ENCODE measurements at places on chromosomes 3 and 15. TPM values are rescaled to one million over a fixed set of nuclear protein-coding genes. Genes with fewer than 3 reads are reported as not detected.

DNA sequence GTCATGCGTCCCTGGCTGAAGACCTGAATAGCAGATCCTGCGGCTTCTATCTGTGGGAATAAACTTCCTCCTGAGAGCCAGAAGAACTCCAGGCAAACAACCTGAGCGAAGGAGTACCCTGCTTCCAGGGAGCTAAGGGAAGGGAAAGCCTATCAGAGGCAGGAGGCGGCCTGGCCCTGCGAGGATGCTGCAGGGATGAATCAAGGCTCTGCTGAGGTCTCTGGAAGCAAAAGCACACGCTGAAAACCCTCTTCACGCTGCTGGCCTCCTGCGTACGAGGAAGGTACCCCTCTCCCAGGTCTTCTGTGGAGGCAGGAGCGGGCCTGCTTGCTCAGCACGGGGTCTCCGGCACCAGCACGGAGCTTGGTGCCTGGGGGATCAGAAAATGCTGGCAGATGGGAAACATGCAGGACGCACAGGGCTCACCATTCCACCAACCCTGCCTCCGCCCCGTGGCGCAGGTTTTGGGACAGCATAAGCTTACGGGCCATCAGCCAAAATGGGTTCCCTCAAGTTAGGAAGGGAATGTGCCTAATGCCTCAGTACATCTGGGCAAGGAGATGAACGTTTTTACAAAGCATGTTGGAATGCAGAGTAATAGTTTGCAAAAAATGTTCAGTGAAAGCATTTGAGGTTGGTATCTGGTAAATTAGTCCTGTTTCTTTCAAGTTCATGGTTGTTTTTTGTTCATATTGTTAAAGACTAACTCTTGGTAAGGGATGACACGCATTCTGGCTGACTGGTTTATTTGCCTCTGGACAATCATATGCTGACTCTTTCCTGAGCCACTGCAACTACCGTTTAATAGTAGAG, 72.3 kb downstream of the CHSY1 start:
- DNase-seq: no peak

DNA sequence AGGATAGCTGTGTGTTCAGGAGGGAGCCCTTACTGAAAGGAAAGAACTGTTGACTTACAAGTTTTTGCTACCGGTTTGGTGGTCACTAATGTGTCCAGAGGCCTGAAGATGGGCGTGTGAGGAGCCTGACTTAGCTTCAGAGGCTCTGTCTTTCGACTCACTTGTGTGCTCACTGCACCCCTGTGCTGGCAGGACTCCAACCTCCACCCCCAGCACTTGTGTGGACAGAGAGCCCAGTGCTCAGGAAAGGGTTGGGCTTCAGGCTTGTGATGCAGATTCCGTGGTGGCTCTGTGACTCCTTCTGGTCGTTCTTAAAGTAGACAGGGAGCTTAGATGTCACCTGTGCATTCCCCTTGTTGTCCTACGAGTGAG, 100.9 kb downstream of the PGPEP1L start:
- peak; percentile 71 for DNase-seq

GRCh38 chr15:99707473-99708270, 25.6 kb downstream of the LYSMD4 start:
- DNase-seq: no peak

GRCh38 chr15:52529341-52529924, 753 bp upstream of the MYO5A start:
- no peak for DNase-seq

DNA sequence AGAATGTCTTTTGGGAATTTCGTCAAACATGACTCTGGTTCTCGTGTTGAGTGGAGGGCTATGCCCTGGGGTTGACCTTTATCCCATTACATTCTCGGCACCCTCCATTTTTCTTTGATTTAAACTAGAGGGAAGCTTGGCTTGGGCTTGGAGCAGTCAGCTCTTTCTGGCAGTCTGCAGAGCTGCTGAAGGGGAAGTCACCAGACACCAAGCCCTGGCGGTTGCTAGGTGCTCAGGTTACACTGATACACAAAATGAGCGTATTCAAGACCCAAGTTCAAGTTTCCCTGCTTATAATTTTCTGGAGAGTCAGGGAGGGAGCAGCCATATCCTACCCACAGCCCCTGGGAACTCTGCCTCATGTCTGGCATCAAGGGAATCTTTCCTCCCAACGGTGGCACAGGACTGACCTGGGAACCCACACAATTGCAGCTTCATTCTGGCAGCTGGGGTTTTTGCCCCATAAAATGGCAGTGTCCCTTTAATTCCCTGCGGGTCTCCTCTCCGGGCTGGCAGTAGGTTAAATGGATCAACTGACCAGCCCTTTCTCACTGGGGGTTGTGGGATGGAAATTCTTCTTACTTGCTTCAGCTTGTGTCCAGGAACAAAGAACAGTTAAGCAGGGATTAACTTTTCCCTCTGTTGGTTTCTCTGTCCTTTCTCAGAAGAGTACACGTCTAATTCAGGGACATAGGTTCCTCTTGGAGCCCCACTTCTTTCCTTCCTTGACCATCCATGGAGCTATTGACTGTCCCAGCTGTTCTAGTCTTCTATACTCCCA, 110.0 kb upstream of the DLG1 start:
- DNase-seq: no peak

DNA sequence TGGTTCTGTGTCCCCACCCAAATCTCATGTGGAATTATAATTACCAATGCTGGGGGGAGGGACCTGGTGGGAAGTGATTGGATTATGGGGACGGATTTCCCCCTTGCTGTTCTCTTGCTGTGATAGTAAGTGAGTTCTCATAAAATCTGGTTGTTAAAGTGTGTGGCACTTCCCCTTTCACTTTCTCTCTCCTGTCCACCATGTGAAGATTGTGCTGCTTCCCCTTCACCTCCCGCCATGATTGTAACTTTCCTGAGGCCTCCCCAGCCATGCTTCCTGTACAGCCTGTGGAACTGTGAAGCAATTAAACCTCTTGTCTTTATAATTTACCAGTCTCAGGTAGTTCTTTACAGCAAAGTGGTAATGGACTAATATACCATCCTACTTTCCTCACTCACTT, 289.6 kb downstream of the EFHB start:
- DNase-seq: no peak

DNA sequence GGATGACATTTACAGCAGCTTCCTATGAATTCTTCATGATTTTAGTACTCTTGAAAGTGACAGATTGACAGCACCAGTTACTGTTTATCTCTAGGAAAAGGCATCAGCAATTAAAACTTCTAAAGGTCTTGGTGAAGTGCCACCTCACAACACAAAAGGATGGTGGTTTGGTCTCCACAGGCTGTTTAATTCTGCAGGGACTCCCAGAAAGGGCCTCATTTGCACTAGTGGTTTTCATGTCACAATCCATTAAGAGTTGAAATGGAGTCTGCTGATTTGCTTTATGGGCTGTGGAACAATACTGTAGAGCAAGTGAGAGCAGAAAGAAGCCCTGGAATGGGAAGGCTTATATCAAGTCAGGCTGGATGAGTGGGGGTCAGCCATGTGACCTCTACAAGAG, 225.3 kb upstream of the KCNMB2 start:
- no peak for DNase-seq

- no peak for DNase-seq
Measured at GRCh38 chr3:177449360-177450006, 252.2 kb upstream of the TBL1XR1 start.

GRCh38 chr3:119417771-119418512, 45.5 kb downstream of the TMEM39A start:
- no peak for DNase-seq

GRCh38 chr15:80475572-80475971, 71.4 kb downstream of the ARNT2 start:
- no peak for DNase-seq

GRCh38 chr3:129514563-129514962, 13.9 kb upstream of the RHO start:
- DNase-seq: no peak

DNA sequence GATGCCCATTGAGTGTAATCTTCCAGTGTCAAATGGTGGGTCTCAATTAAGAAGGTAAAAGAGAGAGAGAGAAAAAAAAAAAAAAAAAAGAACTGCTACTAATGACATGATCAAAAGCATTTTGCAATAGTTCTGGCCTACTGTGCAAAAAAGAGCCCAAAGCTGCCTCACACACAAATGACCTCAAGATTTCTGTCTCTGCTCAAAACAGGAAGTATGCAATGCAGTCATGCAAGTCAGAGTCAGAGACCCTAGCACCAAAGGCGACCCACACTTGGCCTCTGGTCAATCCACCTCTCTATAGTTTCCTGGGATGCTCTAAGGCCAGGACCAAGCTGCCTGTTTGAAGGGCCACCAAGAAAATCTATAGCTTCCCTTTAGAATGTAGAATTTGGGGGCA, 323.5 kb downstream of the VPS13C start:
- no peak for DNase-seq

GRCh38 chr15:42215913-42216829, 8.1 kb upstream of the VPS39 start:
- DNase-seq: no peak

SEMA3B gene
- 20.6 TPM for total RNA-seq

CLDN16 gene
- total RNA-seq: not detected

CHRM5 gene
- not detected for total RNA-seq
